ENCODE measurements at places on chromosomes 16 and 17.

- no peak for DNase-seq
- H3K36me3 ChIP-seq: no peaks in the 10 kb centered on the region
- H3K4me3 ChIP-seq: no peak overlapping the region
- no peaks in the 10 kb centered on the region for H3K4me1 ChIP-seq
These were observed 502.9 kb downstream of the NPIPA7 start for GRCh38 chr16:16881814-16882213.

DNA sequence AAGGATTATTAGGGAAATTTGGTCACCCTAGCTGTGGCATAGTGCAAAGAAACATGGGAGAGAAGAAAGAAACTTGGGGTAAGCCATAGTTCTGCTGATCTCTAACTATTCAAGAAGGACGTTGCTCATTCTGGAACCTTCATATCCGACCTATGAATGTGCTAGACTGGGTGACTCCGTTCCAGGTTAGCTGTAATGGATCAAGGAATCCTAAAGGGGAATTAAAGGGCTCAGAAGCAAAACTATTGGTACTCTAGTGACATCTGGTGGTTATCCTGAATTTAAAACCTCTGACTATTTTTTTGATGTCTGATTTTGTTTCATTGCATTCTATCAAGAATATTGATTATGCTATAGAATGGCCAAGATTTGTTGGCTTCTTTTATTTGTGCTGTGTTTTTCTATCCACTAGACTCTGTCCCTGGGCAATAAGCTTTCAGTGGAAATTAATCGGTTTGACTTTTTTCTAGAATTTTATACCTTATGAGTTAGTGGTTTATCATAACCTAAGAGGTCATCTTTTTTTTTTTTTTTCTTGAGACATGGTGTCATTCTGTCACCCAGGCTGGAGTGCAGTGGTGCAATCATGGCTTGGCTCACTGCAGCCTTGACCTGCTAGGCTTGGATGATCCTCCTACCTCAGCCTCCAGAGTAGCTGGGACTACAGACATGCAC is 19.5 kb downstream of the PCTP start:
- H3K36me3 ChIP-seq: peaks cover 55% of the 10 kb centered on the region
- H3K4me3 ChIP-seq: no peak overlapping the region
- H3K27me3 ChIP-seq: no peaks in the 10 kb centered on the region

GRCh38 chr16:56372013-56372634 is 53.2 kb downstream of the AMFR start:
- no peak for DNase-seq
- H3K4me1 ChIP-seq: peaks cover 6% of the 10 kb centered on the region
- no peak overlapping the region for H3K27ac ChIP-seq
- no peak overlapping the region for H3K4me3 ChIP-seq
- peaks cover 43% of the 10 kb centered on the region for H3K36me3 ChIP-seq

GRCh38 chr16:58815181-58815888 is 81.2 kb upstream of the GOT2 start:
- peaks cover 11% of the 10 kb centered on the region for H3K4me1 ChIP-seq
- H3K27me3 ChIP-seq: no peaks in the 10 kb centered on the region
- no peak for DNase-seq
- no peaks in the 10 kb centered on the region for H3K36me3 ChIP-seq

DNA sequence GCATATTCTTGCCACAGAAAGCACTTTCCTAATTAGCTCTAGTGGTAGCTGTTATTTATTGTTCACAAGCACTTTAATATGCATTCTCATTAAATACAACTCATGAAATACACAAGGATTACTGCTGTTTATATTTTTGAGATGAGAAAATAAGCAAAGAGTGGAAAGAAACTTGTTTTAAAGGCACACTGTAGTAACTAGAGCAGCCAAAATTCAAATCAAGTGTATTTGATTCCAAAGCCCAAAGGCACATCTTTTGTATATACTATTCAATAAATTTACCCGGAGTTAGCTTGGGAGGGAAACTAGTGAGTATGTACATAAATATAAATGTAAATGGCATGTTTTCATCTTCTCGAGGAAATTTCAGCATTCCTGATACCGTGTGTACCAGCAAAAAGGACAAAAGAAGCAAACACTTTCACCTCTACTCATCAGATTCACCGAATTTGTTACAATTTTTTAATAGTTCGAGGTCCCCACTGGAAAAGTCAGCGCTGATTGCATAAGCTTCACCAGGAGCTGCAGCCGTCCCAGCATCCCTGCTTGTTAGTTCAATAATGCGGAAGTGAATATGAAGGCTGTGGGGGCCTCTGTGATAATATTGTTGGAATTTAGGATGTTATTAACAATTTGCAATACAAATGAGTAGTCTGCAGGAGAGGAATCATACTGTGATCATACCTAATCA is 371.6 kb upstream of the MON1B start:
- no peaks in the 10 kb centered on the region for H3K4me1 ChIP-seq
- H3K27ac ChIP-seq: no peak overlapping the region
- H3K27me3 ChIP-seq: no peaks in the 10 kb centered on the region
- H3K4me3 ChIP-seq: no peak overlapping the region
- H3K36me3 ChIP-seq: no peaks in the 10 kb centered on the region

- no peak overlapping the region for H3K4me3 ChIP-seq
- no peaks in the 10 kb centered on the region for H3K27me3 ChIP-seq
- no peaks in the 10 kb centered on the region for H3K36me3 ChIP-seq
- H3K4me1 ChIP-seq: no peaks in the 10 kb centered on the region
- no peak overlapping the region for H3K27ac ChIP-seq
- no peak for DNase-seq
These were observed 12.2 kb downstream of the PIK3R5 start for GRCh38 chr17:8953156-8953885.

GRCh38 chr17:37417852-37418251 is 11.2 kb downstream of the TADA2A start:
- H3K4me3 ChIP-seq: no peak overlapping the region
- H3K36me3 ChIP-seq: peaks cover 79% of the 10 kb centered on the region

GRCh38 chr17:32976131-32976530 is 15.5 kb upstream of the SPACA3 start:
- no peak overlapping the region for H3K4me3 ChIP-seq
- H3K4me1 ChIP-seq: no peaks in the 10 kb centered on the region
- no peak overlapping the region for H3K27ac ChIP-seq
- H3K36me3 ChIP-seq: no peaks in the 10 kb centered on the region
- H3K27me3 ChIP-seq: no peaks in the 10 kb centered on the region
- no peak for DNase-seq

DNA sequence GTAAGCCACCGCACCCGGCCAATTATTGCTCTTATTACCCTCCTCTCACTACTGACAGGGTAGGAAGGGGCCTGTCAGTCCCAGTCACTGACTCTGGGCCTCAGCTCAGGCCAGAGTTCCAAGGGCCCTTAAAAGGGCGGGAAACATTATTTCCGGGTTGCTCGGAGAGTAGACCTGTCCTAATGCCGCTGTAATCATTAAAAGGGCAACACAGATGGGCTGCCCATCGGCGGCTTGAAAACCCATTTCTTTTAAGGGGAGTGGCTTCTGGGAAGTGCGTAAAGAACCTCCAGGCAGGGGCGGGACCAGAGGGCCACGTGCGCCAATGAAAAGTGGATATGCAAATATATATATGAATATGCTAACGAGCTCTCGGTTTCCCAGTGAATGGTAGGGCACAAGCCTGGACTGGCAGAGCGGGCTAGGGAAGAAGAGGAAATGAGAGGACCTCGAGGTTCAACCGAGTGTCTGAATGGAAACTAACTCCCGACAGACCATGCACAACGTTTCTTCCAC is 26.6 kb downstream of the PIPOX start:
- DNase-seq: peak; percentile 51
- no peak overlapping the region for H3K4me3 ChIP-seq
- H3K36me3 ChIP-seq: no peaks in the 10 kb centered on the region
